ENCODE measurements at places on chromosomes 6 and 20.

DNA sequence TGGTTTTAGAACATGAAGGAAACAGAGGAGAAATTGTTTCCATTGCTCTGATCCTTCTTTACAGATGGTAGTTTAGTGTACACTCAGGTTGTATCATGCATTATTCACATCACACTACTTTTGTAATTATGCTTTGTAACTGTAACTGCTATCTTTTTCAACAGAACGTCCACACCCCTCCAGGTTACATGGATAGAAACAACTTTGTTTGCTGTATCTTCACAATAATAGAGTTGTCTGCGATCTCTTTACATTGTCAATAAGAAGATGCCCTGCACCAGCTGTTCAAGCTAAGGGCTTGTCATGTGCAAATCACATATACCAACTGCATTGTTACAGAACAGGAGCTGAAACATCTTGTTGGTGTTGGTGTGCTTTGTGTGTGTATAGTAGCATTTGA lies 67.9 kb upstream of the MAP7 start:
- DNase-seq, result no peak
- peaks cover 3% of the 10 kb centered on the region for H3K4me1 ChIP-seq
- H3K27me3 ChIP-seq, result no peaks in the 10 kb centered on the region
- no peak overlapping the region for H3K27ac ChIP-seq

DNA sequence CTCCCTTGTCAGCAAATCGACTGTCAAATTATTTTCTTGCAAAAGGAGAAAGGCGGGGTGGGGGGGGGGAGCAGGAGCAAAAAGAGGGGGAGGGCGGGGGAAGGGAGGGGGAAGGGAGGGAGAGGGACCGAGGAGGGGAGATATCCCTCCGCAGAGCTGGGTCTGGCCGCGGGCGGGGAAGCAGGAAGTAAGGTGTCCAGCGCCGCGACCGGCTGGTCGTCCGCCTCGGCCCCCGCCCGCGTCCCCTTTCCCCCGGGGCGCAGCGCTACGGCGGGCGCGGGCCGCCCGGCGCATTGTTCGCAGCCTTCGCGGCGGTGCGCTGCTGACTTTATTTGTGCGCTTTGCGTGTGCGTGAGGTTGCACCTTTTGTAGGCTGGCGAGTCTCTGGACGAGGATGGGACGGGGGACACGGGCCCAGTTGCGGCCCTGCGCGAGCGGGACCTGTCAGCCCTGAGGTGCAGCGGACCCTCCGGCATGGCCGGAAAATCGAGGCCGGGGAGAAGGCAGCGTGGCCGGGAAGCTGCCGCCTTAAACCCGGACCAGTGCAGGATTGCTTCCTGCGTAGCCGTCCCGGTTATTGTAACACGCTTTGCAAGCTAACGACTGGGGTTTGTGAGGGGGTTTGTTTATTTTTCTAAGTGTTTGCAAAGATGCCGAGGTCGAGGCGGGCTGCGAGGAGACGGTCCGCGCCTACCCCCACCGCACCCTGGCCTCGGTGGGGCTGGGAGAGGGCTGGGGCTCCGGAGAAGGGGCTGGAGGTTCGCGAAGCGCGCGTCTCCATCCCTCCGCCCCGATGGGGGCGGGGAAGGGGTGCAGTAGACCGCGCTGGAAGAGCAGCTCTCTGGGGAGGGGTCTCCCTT lies 675 bp upstream of the TRERF1 start:
- DNase-seq, result no peak
- H3K36me3 ChIP-seq, result no peaks in the 10 kb centered on the region
- no peaks in the 10 kb centered on the region for H3K27me3 ChIP-seq
- peak overlapping the region; percentile 11 for H3K27ac ChIP-seq

DNA sequence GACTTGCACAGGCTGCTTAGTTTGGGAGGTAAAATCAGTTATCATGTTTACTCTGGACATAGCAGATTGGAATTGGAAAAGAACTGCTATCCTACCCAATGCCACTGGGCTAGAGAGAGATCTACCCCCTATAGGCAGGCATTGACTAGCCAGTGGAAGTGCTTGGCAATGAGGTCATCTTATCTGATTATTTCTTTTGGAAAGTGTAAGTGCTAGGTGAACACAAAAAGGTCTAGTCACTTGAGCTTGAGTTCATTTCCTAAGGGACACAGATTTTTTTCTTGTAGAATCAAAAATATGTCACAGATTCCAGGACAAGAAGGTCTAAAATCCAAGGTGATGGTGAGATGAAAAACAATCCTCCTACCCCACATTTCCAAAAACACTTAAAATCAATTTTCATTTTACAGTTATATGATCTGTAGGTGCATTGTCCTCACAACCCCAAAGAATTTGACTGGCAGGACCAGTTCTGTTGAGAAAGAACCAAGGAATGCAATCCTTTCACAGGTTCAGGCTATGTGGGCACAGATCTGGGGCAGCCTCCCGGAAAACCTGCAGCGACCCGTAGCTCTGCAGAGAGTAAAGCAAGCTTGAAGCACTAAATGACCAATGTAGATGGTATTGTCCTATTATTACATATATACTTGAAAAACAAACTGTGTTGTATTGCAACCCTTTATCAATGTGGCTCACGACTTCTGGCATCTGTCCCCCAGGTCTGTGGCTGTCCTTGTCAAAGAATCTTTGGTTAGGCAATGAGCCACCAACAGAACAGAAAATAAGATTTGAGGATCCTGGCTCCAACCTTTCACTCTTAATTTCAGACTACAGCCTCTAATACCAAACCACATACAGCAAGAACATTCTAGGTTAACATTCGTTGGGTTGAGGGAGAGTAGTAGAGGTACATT lies 67.3 kb upstream of the ADTRP start:
- no peak for DNase-seq
- no peak overlapping the region for H3K27ac ChIP-seq
- no peak overlapping the region for H3K4me3 ChIP-seq
- H3K36me3 ChIP-seq, result no peaks in the 10 kb centered on the region
- no peaks in the 10 kb centered on the region for H3K27me3 ChIP-seq

GRCh38 chr20:57661746-57662455 lies 41.7 kb upstream of the ZBP1 start:
- no peaks in the 10 kb centered on the region for H3K27me3 ChIP-seq
- peaks cover 16% of the 10 kb centered on the region for H3K36me3 ChIP-seq
- H3K4me1 ChIP-seq, result peaks cover 2% of the 10 kb centered on the region
- no peak for DNase-seq

GRCh38 chr6:4388675-4389074 lies 253.3 kb upstream of the ECI2 start:
- no peaks in the 10 kb centered on the region for H3K27me3 ChIP-seq
- no peaks in the 10 kb centered on the region for H3K36me3 ChIP-seq
- no peak overlapping the region for H3K27ac ChIP-seq
- no peaks in the 10 kb centered on the region for H3K4me1 ChIP-seq

DNA sequence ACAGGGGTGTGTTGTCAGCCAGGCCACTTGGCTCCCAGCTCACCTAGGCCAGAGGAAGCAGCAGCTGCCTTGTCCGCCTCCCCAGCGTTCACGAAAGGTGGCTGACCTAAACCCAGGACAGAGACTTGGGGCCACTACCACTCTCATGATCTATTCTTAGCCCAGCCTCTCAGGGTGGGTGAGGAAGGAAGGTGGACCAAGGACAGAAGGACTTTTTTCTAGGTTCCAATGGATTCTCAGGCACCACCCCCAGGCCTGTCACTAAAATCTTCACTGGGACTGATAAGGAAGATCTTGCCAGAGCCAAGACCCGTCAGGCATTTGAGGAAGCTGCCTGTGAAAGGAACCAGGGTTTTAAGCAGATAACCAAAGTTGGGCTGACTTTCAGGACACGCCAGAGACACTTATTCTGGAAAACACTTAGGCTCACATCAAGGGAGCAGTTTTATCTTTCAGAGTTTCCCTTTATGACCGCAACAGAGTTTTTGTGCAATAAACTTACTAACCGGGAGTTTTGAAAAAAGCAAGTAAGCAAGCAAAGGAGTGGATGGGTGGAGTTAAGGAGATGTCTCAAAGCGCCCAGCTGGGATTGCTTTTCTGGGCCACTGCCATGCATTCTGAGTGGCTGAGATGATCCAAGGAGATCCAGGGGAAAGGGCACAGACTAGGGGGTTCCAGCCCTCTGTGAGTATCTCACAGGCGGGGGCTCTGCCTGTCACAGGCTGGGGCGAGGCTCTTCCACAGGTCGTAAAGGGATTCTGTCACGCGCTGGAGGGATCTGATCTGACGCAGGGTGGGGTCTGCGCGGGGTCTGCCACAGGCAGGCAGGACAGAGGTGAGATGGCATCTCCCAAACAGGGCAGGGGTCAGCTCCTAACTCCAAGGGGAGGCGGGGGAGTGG lies 989 bp downstream of the FITM2 start:
- H3K4me3 ChIP-seq, result peak overlapping the region; percentile 89
- no peak for DNase-seq
- no peaks in the 10 kb centered on the region for H3K27me3 ChIP-seq
- H3K27ac ChIP-seq, result no peak overlapping the region
- H3K4me1 ChIP-seq, result 0 out of 2 replicates have a peak, but pooled peaks cover 2% of the 10 kb centered on the region
- H3K36me3 ChIP-seq, result no peaks in the 10 kb centered on the region
